ENCODE measurements at places on chromosomes 13 and 19.
A peak's percentile ranks its signal among the peaks of the same experiment; 100 is the strongest.

GRCh38 chr13:101383595-101383994 is 32.7 kb downstream of the NALCN start:
- no peak for DNase-seq

- DNase-seq, result peak; percentile 53
Observed at GRCh38 chr13:84607261-84608013, 725.2 kb upstream of the SLITRK1 start.

DNA sequence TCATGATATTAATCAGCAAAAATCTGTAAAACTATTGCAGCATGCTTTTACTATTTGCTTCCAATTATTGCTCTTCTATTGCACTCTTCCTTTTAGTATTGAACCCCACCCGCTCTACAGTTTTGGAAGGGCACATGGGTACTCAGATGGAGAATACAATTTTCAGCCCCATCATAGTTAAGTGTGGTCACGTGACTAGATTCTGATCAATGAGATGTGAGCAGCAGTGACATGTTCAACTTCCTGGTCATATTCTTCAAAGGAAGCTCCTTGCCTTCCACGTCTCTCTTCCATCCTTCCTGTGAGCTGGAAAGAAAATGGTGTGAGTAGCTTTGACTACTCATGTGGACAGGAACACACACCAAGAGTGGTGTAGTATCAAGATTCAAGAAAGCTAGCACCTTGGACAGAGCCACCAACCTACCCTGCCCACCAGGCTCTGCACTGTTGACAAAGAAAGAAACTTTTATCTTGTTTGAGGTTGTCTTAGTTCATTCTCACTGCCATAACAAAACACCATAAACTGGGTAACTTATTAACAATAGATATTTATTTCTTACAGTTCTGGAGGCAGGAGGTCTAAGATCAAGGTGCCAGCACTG is 3.8 kb upstream of the FGF14 start:
- DNase-seq, result no peak

GRCh38 chr13:71856548-71857043 is 10.4 kb downstream of the DACH1 start:
- DNase-seq, result no peak

DNA sequence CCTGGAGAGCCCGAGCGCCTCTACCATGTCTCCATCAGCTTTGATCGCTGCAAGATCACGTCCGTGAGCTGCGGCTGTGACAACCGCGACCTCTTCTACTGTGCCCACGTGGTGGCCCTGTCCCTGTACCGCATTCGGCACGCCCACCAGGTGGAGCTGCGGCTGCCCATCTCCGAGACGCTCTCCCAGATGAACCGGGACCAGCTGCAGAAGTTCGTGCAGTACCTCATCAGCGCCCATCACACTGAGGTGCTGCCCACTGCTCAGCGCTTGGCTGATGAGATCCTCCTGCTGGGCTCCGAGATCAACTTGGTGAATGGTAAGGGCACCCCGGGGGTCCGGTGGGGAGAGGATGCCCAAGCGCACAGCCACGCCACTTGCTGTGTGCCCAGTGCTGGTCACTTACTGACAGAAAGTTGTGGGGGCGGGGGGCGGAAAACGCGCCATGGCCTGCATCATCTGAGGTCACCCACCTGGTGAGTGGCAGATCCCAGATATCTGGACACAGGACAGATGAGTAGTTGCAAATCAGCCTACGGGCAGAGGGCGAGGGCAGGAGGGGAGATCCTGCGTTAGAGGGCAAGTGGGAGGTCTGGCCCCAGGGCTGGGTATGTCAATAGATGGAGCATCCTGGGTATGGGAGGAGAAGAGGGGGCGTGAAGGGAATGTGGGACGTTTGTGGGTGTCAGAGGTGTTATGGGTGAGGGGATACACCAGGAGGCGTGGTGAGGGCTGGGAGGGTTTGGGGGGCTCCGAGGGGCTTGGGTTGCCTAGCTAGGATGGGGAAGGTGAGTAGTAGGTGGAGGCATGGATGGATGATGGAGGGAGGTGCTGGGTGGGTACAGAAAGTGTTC is 9.8 kb downstream of the ZSWIM4 start:
- no peak for DNase-seq

DNA sequence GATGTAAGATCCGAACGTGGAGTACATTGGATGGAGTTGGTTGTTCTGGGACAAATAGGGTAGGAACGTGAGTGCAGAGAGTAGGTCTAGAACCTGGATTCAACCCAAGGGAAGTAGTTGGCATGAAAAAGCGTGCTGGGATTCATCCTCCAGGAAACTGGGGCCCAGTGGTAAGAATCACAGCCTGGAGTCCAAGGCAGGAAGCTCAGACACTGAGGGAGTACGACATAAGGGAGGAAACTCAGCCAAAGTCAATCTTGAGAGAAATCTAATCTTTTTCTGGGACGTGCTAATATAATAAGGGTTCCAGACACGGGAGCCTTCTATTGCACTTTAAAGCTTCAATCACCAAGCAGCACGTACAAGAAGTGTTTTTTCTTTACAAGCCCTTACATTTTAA is 46.4 kb downstream of the DLEU7 start:
- no peak for DNase-seq

- DNase-seq, result no peak
Observed at GRCh38 chr13:61857198-61857597, 441.5 kb upstream of the PCDH20 start.

DNA sequence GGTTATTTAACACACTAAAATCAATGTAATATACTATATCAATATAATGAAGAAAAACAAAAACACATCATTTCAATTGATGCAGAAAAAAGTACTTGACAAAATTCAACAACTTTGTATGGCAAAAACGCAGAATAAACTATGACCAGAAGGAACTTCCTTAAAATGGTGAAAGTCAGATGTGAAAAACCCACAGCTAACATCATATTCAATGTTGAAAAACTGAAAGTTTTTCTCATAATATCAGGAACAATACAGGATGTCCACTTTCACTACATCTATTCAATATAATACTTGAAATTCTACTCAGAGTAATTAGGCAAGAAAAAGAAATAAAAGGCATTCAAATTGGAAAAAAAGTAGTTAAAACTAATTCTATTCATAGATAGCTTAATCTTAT is 50.3 kb downstream of the SPRY2 start:
- DNase-seq, result no peak

GRCh38 chr19:2251106-2252054 is 2.3 kb downstream of the AMH start:
- DNase-seq, result no peak

DNA sequence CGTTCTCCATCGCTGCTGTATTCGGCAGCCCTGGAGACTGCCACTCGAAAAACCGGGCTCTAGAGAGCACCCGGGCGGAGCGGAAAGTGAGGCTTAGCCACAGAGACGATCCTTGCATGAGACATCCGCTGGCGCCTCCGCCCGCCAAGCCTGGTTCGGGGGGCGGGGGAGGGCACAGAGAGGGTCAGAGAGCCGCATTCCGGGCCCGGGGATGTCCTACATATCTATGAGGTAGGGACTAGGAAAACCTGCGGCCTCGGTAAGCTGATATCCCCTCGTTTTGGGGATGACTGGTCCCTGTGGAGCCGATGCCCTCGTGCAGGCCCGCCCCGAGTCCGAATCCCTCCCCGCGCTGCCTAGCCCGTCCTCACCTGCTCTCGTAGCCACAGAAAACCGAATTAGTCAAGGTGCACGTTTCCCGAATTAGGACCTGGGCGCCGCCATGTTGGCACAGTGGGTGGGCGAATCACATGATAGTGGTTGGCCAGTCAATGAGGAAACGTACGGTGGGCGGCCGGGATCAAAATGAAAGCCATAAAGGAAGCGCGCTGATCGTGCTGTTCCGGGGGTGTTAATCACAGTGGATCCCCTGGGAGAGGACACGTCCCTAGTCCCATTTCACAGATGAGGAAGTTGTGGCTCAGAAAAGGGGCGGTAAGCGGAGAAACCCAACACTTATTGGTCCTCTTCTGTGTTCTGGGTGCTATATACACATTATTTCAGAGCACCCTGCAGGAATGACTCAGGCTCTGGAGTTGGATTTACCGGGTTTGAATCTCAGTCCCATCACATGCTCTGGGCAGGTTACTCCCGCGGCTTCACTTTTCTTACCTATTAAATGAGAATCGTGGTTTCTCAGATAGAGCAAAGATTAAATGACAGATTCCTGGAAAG is at the start of gene TRMT1:
Gene TRMT1 (minus strand): TSS at position 459 of the 894 bp plus-strand sequence. CDS start 341 bp downstream, at position 118.
- DNase-seq, result peak; percentile 90

GRCh38 chr13:107993239-107993949 is 221.9 kb downstream of the LIG4 start:
- DNase-seq, result no peak

DNA sequence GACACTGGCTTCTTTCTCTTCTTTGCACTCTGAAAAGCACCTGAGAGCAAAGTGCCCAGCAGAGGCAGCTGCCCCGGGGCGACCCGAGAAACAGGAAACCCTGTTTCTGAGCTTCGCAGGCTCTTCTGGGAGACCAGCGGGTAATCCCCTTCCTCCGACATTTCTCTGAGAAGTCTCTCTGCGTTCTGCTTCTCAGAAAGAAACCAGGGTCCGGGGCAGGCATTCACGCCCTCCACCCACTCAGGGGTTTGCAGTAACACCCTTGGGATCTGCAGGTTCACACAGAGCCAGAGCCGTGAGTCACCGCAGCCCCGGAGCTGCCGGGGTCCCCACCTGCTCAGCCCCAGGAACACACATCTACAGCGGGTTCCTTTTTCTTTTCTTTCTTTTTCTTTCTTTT is 86.0 kb downstream of the GADD45B start:
- DNase-seq, result no peak

- DNase-seq, result no peak
Observed at GRCh38 chr13:35500144-35500543, 23.7 kb upstream of the MAB21L1 start.

DNA sequence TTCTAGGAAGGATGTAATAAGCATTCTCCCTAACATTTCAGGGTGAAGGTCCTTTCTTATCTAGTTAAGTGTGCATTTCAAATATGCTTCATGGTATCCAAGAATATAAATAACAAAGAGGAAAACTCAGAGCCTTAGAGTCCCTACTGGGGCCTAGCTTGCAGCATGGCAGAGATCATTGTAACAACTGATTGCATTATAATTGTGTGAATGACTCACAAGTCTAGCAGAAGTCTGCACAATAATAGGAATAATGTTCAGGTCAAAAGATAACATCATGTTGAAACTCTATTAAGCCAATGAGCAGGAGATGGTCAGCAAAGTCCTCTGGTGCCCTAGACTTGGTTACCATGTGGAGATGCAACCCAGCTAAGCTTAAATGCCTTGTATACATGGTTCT is 3.4 kb downstream of the POSTN start:
- DNase-seq, result no peak

- no peak for DNase-seq
Observed at GRCh38 chr19:15829786-15830185, 14.3 kb upstream of the OR10H1 start.

GRCh38 chr13:99995589-99996380 is 14.2 kb downstream of the ZIC2 start:
- DNase-seq, result no peak

DNA sequence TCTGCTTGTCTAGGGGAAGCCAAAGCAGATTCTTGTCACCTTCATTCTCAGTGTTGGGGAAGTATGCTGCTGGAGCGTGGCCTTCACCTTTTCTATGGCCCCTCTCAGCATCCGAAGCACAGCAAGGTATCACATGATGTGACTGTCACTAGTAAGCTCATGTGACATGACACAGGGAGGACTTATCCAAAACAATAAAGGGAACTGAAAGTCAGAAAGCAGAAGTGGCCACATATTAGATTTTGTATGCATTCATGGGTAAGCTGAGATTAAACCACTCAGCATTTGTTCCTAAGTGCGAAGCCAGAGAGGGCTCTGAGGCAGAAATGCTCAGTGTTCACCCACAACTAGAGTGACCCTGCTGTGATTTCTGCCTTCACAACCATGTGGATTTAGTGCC is 72.8 kb upstream of the PCDH8 start:
- DNase-seq, result no peak

GRCh38 chr19:45419396-45419795 is 4.3 kb downstream of the ERCC1 start:
- no peak for DNase-seq

- no peak for DNase-seq
Observed at GRCh38 chr13:43657485-43657884, 129.3 kb downstream of the ENOX1 start.

GRCh38 chr13:20438801-20439200 is 86.9 kb downstream of the CRYL1 start:
- DNase-seq, result no peak

DNA sequence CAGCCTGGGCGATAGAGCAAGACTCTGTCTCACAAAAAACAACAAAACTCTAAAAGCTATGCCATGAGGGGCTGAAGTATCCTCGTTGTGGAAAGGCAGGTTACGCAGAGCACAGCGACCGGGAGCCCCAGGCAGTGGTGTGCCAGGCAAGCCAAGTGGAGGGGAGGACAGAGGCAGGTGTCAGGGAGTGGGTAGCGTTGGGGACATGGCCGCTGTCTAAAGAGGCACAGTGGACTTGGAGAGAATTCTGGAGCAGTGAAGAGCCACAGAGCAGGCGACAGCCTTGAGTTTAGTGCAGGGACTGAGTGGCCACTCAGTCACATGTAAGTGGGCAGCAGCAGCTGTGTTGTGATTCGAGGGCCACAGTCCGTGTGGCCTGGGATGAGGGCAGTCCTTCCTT is 541.7 kb downstream of the FGF9 start:
- DNase-seq, result no peak

GRCh38 chr13:54394085-54394700 is 1365.6 kb downstream of the OLFM4 start:
- no peak for DNase-seq

GRCh38 chr19:31962561-31962996 is 382.8 kb upstream of the ZNF507 start:
- no peak for DNase-seq

- DNase-seq, result no peak
Observed at GRCh38 chr13:102779436-102780159, 6.0 kb upstream of the TEX30 start.

DNA sequence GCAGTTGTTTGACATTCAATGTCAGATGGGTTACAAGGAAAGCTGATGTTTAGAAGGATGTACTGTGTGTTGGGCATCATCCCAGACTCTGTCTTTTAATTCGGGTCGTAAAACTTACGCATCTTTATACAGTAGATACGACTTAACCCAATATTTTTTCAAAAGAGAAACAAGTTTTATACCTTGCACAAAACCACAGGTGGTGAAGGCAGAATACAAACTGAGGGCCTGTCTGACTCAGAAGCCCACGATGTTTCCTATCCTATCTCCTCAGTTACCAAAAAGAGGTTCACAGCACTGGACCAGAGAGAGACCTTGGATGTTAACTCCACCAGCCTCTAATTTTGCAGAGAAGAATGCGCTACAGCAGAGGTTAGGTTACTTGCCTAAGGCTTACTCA is 477.0 kb downstream of the FOXO1 start:
- no peak for DNase-seq

GRCh38 chr13:49428041-49428763 is 15.7 kb downstream of the CAB39L start:
- DNase-seq, result no peak

- no peak for DNase-seq
Observed at GRCh38 chr13:91725646-91726045, 327.2 kb downstream of the GPC5 start.

DNA sequence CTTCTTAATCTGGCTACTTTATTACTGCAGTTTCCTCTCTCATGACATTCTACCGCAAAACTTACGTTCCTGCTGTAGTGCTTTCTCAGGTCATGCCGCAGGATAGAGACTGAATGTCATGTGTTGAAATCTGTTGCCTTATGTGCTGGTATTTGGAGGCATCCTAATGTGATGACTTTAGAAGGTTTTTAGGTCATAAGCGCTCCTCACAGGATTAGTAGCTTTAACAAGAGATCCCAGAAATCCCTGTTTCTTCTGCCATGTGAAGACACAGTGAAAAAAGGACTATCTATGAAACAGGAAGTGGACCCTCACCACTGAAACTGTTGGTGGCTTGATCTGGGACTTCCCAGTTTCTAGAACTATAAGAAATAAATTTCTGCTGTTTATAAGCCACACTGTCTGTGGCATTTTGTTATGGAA is 209.3 kb downstream of the LACC1 start:
- DNase-seq, result no peak
